ENCODE measurements at places on chromosomes 2 and 18.

DNA sequence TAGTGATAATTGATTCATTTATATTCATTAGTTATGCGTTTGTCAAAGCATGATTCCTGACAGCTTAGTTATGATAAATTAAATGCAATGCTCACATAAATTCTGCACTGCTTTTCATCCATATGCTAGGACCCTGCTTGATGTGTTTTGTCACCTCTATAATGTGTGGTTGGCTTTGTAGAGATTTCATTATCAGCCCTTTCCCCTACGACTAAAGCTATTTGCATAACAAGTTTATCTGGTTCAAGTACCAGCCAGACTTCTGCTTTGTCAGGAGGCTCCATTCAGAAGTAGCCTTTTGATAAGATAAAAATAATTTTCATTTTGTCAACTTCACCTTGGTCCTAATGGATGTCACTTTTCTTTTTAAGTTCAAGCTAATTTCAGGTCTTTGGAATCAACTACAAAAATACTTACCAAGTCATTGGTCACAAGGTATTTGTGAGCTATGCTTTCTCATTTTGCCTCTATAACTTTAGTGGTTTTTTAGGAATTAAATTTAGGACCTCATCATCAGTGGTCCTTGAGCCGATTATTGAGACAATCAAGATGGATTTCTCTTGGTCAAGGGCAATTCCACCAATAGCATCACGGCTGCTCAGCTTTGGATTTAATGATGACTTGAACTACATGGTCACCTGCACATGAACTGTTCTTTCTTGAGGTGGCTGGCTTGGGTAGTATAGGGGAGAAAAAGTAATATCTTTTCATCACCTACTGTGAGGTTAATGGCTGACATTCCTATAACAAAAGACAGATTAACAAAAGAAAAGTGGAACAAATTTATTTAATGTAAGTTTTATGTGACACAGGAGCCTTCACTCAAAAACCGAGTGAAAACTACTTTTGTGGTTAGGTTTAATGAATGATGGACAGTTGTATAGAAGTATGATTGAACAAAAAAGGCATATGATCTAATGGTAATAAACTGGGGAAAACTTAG, 162.1 kb downstream of the MYO3B start:
- peak; percentile 48 for DNase-seq

- peak; percentile 45 for DNase-seq
Observed at GRCh38 chr2:1744151-1744445, 217 bp downstream of the PXDN start.

GRCh38 chr2:85185431-85185940, 52.3 kb downstream of the TCF7L1 start:
- DNase-seq: no peak

DNA sequence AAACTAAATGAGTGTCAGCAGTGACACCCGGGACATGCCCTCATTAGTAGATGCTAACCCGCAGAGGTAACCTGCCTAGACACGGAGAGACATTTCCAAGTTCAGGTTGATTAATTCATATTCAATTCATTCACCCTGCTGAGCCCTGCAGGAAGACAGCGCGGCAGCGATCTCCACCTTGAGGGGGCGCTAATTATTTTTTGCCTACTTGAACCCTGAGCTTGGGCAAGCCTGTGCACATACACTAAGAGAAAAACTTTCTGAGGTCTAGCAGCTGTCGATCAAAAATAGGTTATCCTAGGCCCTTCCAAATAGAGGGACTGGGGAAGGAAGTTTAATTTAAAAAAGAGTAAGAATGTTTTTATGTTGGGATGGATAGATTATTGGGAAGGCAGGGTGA, 1.3 kb upstream of the LYPD6 start:
- peak; percentile 29 for DNase-seq

GRCh38 chr2:231960810-231961348, 634 bp upstream of the DIS3L2 start:
- DNase-seq: no peak

- no peak for DNase-seq
Observed at GRCh38 chr2:219512524-219513216, 1.6 kb upstream of the ASIC4 start.

DNA sequence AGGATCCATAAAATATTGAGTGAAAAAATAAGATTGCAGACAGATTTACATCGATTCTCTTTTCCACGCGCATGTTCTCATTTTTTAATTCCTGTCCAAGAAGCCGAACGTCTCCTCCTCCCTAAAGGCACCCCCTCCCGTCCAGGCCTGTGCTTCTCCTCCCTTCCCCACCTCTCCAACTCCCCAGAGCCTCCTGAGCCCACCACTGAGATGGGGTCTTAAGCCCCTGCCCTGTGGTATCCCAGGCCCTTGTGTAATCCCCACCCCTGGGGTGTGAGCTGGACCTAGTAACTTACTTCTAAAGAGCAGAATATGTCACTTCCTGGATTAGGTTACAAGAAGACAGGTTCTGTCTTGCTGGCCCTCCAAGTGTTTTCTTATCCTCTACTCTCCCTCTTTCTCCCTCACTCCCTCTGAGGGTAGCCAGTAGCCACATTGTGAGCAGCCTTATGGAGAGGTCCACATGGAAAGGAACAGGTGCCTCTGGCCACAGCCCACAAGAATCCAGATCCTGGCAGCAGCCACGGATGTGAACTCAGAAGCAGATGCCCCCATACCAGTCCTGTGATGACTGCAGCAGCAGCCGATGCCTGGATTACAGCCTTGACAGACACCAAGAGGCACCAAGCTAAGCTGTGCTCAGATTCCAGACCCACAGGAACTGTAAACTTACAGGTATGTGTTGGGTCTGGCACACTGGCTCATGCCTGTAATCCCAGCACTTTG, 39.6 kb upstream of the OTOS start:
- DNase-seq: peak; percentile 51

GRCh38 chr2:167784084-167784425, 463.3 kb downstream of the STK39 start:
- DNase-seq: no peak

Measured in epithelial cell of esophagus (primary cell).